ENCODE measurements at places on chromosomes 11 and 22. TPM values are rescaled to one million over a fixed set of nuclear protein-coding genes. Genes with fewer than 3 reads are reported as not detected.

- H3K4me1 ChIP-seq: peaks cover 72% of the 10 kb centered on the region
- H3K4me3 ChIP-seq: no peak overlapping the region
- DNase-seq: no peak
- H3K27me3 ChIP-seq: peaks cover 19% of the 10 kb centered on the region
Measured at GRCh38 chr11:134226806-134227325, 2.4 kb downstream of the VPS26B start.

GRCh38 chr22:42918500-42918899 is 61.4 kb upstream of the ARFGAP3 start:
- no peak overlapping the region for H3K27ac ChIP-seq
- H3K36me3 ChIP-seq: no peaks in the 10 kb centered on the region
- no peak for DNase-seq

DNA sequence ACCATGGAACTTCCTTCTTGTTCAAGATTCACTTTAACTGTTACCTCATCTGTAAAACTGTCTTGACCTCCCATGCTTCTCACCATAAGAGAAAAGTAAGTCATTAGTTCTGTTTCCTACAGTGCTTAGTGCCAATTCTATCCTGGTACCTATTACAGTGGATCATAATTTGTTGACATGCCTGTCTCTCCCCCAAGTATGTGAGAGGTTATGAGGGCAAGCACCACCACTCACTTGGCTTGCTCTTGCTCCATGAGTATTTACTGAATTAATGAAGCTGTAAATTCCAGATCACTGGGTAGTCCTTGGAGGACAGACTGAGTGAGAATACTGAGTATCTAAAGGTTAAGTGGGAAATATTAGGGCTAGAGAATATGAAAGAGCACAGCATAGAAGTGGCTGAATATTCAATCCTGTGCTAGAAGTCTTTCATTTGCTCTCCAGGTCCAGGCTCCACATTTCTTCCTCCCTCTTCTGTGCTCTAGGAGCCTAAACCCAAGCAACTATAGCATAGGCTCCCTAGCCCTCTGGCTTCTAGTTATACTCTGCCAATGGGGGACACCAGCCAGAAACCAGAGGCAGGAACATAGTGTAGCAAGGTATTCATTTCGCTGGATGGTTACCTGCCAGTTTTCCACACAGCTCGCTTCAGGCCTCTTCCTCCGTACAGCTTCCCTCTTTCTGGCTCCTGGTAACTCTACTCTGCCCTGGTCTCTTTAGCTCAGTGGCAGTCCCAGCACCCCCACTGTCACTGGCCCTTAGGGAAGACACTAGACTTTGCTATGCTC is 118.2 kb upstream of the SLC5A12 start:
- H3K27ac ChIP-seq: no peak overlapping the region
- no peak for DNase-seq
- H3K27me3 ChIP-seq: no peaks in the 10 kb centered on the region
- H3K36me3 ChIP-seq: no peaks in the 10 kb centered on the region
- H3K4me3 ChIP-seq: no peak overlapping the region
- no peaks in the 10 kb centered on the region for H3K4me1 ChIP-seq

DNA sequence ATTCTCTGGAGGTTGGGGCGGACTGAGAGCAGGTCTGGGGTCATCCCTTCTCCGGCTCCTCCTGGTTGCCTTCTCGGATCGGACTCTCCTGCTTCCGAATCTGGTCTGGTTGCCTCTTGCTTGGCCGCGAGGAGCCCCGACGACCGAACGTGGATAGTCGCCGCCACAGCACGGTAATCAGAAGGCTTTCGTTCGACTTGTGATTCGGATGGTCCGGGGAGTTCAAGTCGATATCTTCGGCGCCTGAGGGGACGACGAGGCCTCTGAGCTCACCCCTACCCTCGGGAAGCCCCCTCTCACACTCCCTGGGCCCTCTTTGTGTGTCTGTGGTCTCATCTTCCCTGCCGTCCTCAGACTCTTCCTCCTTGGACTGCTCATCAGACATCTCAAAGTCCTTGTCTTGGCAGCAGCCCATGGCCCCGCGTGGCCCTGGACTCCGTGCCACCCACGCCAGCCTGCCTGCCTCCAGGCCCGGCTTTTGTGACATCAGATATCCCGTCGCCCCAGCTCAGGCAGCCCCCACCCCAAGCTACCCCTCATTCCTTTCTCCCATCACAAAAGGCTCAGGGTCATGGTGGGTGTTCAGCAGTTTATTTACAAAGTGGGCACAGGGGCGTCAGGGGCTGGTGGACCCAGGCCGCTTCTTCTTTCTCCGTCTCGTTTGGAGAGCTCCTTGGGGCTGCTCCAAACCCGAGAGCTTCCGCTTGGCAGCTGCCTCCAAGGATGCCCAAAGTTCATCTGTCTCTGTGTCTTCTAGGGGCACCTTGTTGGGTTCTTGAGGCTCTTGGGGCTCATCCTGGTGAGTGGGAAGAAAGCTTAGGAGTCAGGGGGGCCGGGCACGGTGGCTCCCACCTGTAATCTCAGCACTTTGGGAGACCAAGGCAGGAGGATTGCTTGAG is at the start of gene TEX54:
Gene TEX54 (minus strand): TSS at position 506 of the 899 bp plus-strand sequence.
- H3K27me3 ChIP-seq: no peaks in the 10 kb centered on the region
- H3K36me3 ChIP-seq: peaks cover 47% of the 10 kb centered on the region
- H3K4me3 ChIP-seq: peak within 1 kb of the TSS; percentile 69
- DNase-seq: no peak
- peak within 1 kb of the TSS; percentile 99 for H3K27ac ChIP-seq

- no peaks in the 10 kb centered on the region for H3K4me1 ChIP-seq
- no peak overlapping the region for H3K4me3 ChIP-seq
- no peaks in the 10 kb centered on the region for H3K27me3 ChIP-seq
- no peak for DNase-seq
- H3K27ac ChIP-seq: no peak overlapping the region
Measured at GRCh38 chr11:3123761-3124733, 41.1 kb downstream of the OSBPL5 start.

GRCh38 chr22:28019881-28020861 is 101.1 kb upstream of the PITPNB start:
- no peaks in the 10 kb centered on the region for H3K4me1 ChIP-seq
- H3K27ac ChIP-seq: no peak overlapping the region
- no peaks in the 10 kb centered on the region for H3K36me3 ChIP-seq

DNA sequence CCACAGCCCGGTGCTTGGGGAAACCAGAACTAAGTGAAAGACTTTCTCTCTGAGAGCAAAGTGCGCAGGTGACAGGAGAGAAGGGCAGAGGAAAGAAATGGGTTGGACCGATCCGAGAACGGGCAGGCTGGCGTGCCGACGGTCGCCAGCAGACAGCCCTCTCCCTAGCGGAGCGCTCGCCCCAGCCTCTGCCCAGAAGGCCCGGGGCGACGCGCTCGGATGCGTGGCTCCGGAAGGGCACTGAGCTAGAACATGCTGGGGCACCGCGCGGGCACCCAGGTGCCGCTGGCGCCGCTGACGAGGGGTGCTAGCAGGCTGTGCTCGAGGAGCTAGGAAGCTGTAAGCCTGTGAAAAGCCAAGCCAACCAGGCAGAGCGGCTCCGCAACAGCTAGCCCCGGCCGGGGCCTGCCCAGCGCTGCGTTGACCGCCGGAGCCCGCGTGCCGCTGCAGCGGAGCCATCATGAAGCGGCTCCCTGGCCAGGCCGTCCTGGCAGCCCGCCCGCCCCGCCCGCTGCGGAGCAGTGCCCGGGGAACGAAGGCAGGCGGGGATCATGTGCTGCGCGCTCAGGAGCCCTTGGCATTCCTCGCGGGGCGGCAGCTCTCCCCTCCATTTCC is 22.1 kb upstream of the RRAS2 start:
- no peaks in the 10 kb centered on the region for H3K36me3 ChIP-seq
- peak overlapping the region; percentile 55 for H3K4me3 ChIP-seq
- DNase-seq: peak; percentile 85
- peaks cover 12% of the 10 kb centered on the region for H3K4me1 ChIP-seq
- peak overlapping the region; percentile 36 for H3K27ac ChIP-seq

- no peak overlapping the region for H3K27ac ChIP-seq
- no peak overlapping the region for H3K4me3 ChIP-seq
- H3K4me1 ChIP-seq: no peaks in the 10 kb centered on the region
- no peak for DNase-seq
Measured at GRCh38 chr11:120629407-120630080, 118.0 kb downstream of the GRIK4 start.

The TRIM49 gene
- polyA plus RNA-seq: not detected

The NCAM1 gene
- not detected for polyA plus RNA-seq
